T follicular helper cell (primary cell): ENCODE measurements at places on chromosomes 5 and 9.

- DNase-seq = no peak
Observed at GRCh38 chr9:137793196-137793841, 84.3 kb upstream of the CACNA1B start.

GRCh38 chr5:107359916-107360234, 310.9 kb downstream of the EFNA5 start:
- DNase-seq = no peak

DNA sequence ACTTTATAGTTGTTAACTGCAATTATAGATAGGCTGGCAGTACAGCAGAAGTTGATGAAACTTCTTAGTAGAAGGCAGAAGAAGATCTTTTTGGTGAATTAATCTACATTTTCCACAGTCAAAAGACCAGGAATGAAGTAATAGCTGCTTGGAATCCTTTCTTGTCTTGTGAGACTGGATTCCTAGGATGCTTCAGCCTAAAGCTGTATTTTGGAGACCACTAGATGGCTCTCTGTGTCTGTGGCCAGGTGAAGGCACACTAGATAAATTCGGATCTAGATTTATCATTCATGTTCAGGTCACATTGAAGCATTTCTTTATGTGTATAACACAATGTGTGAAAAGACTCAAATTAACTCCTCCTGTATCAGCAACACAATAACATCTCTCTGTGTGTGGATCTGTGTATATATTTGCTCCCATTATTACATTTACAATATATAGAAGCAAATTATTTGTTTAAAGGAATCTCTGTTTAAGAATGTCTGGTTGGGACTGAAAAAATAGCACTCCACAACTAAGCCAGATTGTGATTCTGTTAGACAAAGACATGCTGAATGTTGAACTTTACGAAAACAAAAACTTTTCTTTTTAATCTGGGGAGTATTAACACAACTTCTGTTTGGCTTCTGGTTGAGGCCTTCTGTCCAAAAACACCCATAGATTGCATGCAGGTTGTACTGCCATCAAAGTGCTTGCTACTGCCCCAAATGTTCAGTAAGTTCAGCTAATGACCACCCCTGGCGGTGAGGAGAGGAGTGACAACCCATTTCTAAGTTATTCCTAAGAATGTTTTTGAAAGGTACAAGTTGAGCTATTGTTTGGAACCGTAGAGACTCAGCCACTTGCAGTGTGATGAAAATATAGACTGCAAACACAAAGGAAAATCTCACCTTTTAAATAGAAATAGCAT, 10.6 kb downstream of the GRIN3A start:
- no peak for DNase-seq

DNA sequence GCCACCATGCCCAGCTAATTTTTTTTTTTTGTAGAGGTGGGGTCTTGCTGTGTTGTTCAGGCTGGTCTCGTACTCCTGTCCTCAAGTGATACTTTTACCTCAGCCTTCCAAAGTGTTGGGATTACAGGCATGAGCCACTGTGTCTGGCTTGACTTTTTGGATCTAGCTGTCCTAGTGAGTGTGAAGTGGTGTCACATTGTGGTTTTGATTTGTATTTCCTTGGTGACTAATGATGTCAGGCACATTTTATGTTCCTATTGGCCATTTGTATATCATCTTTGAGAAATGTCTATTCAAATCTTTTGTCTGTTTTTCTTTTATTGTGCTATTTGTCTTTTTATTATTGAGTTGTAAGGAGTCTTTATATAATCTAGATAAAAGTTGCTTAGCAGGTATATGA, 53.5 kb upstream of the MCCC2 start:
- no peak for DNase-seq

DNA sequence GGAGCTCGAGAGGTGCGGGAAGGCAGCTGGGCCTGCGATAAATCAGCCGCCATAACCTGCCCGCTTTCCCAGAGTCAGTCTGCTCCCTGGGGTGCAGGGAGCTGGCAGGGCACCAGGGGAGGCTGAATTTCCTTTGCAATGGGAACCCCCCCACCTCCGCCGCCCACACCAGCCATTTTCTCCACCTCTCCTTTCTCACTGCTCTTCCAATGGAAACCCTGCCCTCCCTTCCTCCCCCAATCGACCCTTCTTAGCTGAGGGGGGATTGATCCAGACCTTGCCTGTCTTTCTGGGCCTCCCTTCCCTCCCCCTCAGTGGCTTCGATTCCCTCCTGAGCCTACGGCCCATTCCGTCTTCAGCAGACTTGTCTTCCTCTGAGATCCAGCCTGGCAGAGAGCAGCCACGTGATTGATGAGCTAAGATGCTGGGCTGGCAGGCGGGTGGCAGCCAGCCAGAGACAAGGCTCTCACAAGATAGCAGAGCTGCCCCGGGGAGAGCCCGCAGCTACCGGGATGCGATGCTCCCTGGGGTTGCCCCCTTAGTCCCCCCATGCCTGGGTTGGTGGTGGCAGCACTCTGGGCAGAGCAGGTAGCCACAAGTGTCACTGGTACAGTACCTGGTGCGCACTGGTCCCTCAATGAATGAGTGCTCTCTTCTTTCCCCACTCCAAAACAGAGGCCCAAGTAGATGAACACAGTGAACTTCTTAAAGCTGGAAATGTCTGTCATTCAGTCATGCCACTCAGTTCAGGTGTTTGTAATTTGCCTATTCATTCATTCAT, 53.7 kb upstream of the FABP6 start:
- DNase-seq = no peak

DNA sequence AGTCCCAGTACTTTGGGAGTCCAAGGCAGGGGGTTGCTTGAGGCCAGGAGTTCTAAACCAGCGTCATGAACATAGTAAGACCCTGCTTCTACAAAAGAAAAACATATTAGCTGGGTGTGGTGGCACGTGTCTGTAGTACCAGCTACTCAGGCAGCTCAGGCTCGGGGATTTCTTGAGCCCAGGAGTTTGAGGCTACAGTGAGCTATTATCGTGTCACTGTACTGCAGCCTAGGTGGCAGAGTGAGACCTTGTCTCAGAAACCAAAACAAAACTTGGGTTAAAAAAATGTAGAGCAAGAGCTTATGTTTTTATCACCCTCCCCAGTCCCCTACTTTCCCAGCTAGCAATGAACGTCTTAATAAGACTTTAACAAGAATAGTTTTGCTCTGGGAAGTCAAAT, 46.7 kb downstream of the UHRF2 start:
- DNase-seq = no peak

DNA sequence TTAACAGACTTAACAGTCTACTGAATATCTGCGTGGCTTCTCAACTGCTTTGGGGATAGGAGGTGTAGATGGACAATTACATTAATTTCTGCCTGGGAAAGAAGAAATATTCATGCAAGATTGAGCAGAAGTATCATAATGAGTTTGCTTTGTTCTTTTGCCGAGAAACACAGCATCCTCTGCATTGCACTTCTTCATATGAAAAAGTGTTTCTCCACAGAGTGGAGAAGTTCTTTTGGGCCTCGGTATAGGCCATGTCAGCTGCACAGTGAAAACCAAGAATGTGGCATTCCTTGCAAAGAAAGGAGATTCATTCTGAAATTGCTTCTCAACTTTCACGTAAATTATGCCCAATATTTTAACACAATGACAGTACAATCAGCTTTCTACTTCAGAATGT, 17.6 kb upstream of the SNX2 start:
- no peak for DNase-seq

DNA sequence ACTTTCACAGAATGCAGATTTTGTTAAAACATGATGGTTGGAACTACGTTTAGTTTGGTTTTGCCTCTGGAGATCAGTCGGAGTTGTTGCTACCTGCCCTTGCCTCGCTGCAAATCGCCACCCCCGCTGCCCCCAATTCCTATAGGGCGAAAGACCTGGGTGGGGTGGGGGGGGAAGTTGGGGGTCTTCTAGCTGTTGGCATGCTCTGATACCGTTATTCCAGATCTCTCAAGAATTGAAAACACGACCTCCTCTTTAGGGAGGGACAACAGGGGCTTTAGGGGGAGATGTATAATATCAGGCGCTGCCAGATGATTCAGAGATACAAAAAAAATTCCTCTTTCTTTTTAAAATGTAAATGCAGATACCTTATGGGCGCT, 36.4 kb upstream of the NFIB start:
- no peak for DNase-seq

DNA sequence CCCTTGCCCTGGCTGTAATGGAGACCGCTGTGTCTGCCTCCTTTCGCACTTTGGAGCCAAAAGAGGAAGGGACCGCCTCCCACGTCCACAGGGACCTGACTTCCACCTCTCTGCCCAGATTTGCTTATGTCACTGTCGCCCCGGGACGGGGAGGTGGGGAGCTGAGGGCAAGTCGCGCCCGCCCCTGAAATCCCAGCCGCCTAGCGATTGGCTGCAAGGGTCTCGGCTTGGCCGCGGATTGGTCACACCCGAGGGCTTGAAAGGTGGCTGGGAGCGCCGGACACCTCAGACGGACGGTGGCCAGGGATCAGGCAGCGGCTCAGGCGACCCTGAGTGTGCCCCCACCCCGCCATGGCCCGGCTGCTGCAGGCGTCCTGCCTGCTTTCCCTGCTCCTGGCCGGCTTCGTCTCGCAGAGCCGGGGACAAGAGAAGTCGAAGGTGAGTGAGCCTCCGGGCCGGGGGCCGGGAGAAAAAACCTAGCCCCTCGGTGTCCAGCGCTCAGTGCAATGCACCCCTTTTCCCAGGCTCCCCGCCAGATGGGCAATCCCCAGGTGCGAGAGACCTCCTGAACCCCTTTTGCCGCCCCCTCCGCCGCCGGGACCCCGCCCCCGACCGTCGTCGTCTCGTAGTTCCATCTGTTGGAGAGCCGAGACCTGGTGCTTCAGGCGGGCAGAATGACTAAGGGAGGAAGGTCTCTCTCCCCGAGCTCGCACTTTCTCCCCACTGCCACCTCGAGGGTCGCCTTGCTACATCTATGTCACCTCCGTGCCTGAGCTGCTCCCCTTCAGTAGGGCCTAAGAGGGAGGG, at the start of gene GPX3:
TSS of gene GPX3 (plus strand) at position 288 of the 807 bp plus-strand sequence. CDS start at position 352, 64 bp downstream.
- DNase-seq = peak; percentile 4

GRCh38 chr5:10454591-10455276, 13.1 kb downstream of the ROPN1L start:
- no peak for DNase-seq

GRCh38 chr5:148681157-148682057, 27.1 kb upstream of the HTR4 start:
- DNase-seq = no peak

- DNase-seq = no peak
Observed at GRCh38 chr9:92185681-92186080, 70.5 kb upstream of the SPTLC1 start.

GRCh38 chr5:37206736-37207135, 42.4 kb downstream of the CPLANE1 start:
- DNase-seq = no peak

DNA sequence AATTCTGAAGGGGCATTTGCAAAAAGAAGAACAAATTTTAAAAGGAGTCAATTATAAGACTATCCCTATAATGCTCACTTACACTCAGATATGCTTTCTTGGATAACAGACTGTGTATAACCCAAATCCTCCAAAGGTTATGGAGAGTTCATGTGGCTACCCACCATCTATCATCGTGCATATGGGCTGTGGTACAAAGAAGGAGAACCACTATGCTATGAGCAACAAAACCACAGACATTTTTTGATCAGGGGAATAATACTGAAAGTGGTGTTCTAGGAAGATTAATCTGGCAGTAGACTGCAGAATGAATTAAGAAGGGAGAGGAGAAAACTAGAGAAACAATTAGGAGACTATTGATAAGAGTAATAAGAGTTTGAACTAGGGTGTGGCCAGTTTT, 16.8 kb downstream of the NR3C1 start:
- DNase-seq = no peak

DNA sequence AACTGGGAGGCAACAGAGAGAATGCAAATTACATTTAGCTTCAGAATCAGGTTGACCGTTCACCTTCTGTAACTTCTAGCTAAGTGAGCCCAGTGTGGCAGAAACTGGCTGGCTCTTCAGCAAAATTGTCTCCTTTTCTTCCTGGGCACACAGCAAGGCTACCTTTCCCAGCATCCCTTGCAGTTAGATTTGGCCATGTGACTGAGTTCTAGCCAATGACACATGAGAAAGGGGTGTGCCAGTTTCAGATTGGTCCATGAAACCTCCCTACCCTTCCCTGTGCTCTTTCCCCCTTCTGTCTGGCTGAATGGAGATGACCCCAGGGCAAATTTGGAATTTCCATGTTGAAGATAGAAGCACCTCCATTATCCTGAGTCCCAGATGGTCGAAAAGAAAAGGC, 72.5 kb upstream of the SMIM23 start:
- no peak for DNase-seq

DNA sequence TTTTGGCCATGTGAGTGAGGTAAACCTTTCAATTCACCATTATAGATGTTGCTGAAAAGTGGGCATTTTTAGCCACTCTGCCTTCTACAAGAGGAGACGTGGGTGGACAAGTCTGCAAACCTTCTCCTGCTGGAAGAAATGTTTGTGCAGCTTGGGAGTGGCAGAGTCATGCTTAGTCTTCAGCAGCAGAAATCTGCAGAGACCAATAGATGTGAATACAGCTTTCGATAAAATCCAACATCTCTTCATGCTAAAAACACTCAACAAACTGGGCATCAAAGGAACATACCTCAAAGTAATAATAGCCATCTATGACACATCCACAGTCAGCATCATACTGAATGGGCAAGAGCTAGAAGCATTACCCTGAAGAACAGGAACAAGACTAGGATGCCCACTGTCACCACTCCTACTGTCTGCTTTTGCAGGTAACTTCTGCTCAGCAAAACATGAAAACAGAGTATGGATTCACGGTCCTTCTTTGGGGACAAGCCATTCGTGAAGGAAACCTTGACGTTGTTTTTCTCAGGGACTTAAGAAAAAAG, 91.3 kb downstream of the RALGPS1 start:
- DNase-seq = no peak

DNA sequence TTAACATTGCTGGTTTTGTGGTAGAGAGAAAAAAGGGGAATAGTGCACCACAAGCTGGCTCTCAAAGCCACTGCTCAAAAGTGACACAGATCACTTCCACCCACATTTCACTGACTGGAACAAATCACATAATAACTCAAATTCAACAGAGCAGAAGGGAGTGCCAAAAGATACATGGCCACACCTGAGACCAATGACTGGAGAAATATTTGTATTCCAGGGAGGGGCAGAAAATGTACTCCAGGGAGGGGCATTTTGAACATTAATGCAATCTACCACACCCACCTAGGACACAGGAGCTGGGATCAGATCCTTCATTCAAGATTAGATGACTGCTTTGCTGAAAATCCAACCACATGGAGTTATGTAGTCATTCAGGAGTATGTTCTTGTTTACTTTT, 44.8 kb upstream of the ALDOB start:
- no peak for DNase-seq

- no peak for DNase-seq
Observed at GRCh38 chr9:26520141-26520540, 372.5 kb downstream of the CAAP1 start.

DNA sequence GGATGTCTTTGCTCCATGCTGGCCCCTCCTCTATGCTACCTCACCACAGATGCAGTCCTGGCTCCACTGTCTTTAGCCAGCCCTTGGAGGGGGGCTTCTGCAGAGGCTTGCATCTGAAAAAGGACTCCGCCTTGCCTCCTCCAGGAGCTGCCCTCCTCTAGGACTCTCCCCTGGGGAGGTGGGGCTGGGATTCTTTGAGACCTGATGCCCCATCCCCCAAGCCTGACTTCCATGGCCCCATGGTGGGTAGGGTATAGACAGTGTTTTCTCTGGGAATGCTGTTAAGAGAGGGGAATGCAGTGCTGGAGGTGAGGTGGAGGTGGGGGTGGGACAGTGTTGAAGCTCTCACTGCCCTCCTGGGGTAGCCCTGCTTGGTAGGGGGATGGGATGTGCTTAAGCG, 14.3 kb downstream of the JADE2 start:
- DNase-seq = no peak
